Stimulated activated naive CD8-positive, alpha-beta T cell treated with anti-CD3 and anti-CD28 coated beads, Interleukin-15, amount 100 ng/mL, for 72 hours (primary cell): ENCODE measurements at places on chromosomes 7 and 10.

- DNase-seq, result no peak
Observed at GRCh38 chr10:102401735-102402511, 6.4 kb downstream of the NFKB2 start.

GRCh38 chr10:14016011-14016536 is 314.6 kb downstream of the FRMD4A start:
- DNase-seq, result no peak

DNA sequence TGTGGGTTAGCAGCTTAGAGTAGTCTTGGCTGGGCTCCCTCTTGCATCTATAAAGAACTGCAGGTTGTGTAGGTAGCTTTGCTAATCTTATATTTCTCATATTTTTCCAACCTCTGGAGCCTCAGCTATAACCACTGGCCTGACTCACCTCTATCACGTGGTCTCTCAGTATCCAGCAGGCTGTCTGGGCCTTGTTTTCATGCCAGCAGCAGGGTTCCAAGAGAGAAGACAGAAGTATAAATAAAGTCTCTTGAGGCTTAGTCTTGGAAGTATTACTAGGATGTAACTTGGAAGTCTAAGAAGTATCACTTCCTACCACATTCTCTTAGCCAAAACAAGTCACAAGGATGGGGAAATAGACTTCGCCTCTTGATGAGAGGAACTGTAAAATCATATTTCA is 73.3 kb downstream of the WIPF3 start:
- DNase-seq, result no peak

DNA sequence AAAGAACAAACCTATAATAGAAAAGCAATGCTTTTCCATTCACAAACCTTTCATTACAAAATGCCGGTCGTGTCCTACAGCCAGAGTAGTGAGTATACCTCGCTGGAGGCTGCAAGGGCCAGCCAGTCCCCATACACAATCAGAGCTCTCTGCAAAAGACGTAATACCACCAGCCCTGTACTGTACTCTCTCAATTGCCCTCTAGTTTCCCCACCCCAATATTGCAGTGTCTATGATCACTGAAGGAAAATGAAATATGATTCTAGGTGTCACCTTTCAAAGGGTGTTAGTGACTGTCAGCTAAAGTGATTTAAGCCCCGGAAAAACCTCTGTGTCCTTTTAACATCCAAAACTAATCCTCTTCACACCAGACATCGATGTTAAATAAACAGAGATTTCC is 24.8 kb downstream of the PLXNA4 start:
- no peak for DNase-seq

- DNase-seq, result no peak
Observed at GRCh38 chr10:12061124-12061523, 7.6 kb upstream of the DHTKD1 start.

DNA sequence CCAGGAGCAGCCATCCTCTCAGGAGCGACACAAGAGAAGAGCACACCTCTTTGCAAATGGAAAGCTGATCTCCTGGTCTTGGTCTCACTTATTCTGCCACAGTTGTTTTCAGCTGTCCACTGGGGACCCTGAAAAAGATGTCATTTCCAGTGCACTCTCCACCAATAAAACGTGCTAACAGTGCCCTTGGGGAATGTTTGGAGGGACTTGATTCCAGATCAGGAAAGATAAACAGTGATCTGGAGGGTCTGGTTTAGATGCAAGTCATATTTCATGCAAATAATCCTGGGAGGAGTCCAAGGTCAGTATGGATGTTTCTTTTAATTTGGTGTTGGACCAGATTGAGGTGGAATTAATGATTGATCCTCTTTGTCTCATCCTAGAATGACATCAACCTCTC is 185.0 kb downstream of the CREB5 start:
- no peak for DNase-seq

DNA sequence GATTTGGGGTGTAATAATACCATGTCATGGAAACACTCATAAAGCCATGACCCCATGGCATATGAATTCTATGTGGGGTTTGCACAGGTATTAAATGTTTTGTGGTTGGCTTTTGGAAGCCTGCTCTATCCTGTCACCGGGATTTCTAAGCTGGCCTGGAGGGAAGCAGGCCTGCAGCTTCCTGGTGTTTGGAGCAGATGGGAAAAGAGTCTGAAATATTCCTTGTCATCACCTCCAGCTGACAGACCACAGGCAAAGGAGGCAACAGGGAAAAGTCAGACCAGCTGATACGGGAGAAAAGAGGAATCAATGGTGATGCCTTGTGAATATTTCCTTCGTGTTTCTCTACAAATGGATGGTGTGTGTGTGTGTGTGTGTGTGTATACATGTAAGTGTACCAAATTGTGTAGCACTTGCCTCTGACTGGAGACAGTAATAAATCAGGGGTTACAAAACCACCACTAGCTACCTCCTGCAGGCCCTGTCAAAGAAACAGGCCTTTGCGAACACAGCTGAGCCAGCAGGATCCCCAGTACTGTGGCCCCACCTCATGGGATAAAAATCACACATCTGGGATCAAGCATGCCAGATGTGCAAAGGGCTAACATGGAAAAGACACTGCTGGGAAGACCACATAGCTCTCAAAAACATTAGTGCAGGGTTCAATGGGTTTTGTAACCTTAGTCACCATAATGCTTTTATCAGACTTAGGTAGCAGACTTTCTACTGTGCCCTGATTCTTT is 120.8 kb upstream of the HPS1 start:
- DNase-seq, result no peak

DNA sequence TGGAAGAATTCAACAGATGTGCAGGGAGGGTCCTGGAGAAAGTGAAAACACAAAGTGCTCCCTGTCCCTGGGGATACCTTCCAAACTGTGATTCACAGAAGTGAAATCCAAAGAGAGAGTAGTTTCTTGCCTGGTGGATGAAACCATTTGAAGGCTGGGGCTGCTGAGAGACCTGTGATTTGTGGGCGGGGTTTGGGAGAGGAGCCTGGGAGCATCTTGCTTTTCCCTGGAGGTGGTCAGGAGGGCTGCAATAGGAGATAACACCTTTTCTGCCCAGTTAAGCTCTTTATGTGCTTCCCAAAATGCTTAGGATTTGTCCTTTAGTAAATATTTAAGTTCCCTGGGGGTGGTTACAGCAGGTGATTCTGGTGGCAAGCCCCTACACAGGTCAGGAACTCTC is 105.3 kb upstream of the TPK1 start:
- no peak for DNase-seq

DNA sequence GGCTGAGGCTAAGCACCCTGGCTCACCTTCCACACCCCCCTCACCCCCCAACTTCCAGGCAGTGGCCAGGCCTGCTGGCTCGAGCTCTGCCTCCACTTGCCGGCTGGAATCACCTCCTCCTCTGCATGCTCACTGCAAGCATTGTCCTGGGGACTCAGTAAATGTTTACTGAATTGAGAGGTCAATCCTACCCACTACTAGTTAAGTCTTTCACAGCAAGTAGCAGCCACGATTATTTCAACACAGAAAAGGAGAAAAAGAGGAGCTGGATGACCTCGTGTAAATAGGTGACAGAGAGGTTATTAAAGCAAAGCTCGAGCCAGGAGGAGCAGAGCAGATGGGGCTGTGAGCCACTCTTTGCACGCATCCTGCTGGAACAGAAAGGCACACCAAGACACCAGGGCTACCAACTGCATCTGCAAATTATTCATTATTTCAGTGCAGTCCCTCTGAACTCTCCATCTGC is 32.1 kb downstream of the HIPK2 start:
- DNase-seq, result no peak

DNA sequence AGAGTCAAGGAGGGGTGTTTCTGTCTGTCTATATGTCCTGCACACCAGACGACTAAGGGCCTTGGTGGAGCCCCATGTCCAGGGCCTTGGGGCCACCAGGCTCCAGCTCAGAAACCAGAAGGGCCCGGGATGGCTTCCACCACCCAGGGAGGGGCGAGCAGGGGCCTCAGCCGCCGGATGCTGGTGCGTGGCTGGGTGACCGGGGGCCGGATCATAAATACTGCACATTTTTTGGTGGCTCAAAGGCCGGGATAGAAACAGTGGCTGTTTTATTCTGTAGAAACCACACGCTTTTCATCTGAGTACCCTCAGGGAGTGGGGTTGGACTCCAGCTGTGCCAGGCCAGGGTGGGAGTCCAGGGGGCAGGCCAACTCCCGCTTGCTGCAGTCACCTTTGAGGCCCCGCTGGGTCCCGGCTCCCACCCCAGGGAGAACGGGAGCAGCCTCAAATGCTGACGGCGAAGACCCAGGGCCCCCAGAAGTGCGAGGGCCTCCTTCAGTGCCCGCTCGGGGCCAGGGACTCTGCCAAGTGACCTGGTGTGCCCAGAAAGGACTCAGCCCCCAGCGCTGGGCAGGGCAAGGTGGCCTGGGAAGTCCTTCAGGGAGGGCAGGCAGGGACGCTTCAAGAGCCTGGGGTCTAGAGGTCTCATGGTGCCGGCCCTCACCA is 28.2 kb downstream of the PDGFA start:
- DNase-seq, result no peak

GRCh38 chr10:61301575-61301974 is 151.6 kb downstream of the TMEM26 start:
- DNase-seq, result no peak

DNA sequence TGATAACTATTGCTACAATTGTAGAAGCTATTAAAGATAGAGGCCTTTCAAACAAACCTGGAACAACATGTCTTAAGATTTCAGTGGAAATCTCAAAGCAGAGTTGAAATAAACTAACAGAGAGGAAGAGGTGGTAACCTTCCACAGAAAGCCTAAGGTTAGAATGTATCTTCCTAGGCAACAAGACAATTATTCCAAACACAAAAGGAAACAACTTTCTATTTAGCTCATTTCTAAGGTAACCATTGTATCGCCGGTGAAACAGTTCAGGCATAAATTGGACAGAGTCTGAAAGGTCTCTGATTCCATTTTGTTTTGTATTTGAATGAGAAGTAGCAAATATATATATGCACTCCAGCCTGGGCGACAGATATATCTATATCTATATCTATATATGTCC is 30.7 kb upstream of the HYCC1 start:
- DNase-seq, result no peak

- peak; percentile 43 for DNase-seq
Observed at GRCh38 chr10:16646181-16647059, 124.7 kb upstream of the C1QL3 start.

DNA sequence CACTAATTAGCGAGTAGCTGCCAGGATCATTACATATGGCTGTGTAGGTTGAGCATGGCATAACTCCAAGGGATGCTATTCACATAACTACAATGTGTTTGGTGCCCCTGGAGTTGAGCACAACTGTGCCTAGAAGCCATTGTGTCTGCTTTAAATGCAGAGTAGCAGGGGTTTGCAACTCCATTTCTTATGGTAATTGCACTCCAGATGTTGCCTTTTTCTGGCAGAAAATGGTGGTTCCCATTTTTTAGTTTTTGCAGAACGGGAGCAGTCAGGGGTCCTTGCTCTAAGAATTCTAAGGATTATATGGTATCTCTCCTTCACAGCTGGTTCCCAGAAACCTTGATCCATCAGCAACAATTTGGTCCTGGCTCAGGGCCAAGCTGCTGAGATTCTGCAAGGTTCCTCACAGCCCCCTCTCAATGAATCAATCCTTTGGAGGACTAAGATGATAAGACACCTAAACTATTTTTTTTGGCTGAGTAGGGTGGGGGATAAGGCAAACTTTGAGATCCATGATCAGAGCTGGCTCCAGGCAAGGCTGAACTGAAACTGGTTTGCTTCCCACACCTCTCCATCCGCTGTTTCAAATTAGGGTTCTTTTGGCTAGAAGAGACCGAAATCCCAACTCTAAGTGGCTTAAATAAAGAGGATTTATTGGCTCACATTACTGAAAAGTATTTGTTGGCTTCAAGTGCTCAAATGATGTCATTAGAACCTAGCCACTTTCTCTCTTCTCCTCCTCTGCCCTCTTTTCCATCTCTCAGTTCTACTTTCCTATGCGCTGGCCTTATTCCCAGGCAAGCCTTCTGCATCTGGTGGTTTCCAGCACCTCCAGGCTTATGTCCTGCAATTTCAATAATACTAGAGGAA is 97.5 kb upstream of the CCDC6 start:
- no peak for DNase-seq

DNA sequence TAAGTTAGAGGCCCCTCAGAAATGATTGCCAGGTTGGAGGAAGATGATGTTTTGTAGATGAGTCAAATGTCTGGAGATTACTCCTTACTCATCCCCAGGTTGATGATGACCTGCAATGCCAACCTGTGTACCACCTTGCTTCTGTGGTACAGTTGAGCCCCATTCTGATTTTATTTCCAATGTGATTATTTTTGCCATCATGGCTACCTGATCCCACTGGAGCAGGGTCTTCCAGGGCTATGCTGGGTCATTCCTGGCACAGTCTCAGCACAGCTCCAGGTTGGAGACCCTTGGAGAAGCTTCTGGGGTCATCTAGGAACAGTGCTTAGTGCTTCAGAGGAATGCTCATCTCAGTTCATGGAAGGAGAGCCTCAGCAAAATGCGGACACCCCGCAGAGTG is 34.3 kb downstream of the LRRC18 start:
- DNase-seq, result no peak

GRCh38 chr7:48505051-48505450 is 333.8 kb downstream of the ABCA13 start:
- no peak for DNase-seq

- DNase-seq, result no peak
Observed at GRCh38 chr10:123270221-123270620, 116.0 kb downstream of the BUB3 start.

- DNase-seq, result no peak
Observed at GRCh38 chr7:156223935-156224832, 411.9 kb upstream of the SHH start.

DNA sequence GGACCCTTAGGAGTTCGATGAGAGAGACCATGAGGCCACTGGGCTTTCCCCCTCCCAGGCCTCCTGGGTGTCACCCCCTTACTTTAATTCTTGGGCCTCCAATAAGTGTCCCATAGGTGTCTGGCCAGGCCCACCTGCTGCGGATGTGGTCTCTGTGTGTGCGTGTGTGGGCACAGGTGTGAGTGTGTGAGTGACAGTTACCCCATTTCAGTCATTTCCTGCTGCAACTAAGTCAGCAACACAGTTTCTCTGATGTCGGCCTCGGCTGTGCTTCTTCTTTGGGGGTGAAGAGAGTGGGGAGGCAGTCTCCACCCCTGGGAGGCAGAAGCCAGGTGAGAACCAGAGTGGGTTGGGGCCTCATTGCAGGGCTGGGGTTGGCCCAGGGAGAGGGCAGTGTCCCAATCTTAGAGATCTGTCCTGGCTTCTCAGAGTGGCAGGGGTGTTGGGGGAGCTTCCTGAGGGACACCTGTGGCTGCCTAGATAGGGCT is 1.5 kb downstream of the PVRIG start:
- peak; percentile 60 for DNase-seq

DNA sequence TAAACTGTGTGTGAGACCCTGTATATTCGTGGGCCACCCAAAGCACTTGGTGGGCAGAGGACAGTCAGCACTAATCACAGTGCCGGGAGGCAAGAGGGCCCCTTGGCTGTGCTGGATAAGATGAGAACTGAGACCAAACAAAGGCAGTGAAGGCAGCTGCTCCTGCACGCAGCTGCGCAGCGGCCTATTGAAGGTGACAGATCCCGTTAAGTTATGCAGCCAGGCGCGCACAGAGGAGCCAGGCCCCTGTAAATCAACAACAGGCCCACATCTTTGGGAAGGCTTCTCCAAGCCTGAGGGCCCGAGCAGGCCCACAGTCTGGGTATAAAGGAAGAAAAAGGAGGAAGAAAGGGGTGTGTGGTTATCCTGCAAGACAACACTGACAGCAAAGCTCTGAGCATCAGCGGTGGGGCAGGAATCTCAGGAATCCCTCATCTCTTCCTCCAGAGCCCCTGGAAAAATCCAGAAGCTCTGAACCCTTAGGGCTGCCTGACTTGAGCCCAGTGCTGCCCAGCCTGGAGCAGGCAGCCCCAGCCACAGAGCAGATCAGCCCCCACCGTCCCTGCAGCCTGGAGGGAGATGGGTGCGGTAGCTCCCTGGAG is 154.2 kb downstream of the ARHGAP12 start:
- DNase-seq, result no peak
